ENCODE measurements at places on chromosomes 16 and 17.

DNA sequence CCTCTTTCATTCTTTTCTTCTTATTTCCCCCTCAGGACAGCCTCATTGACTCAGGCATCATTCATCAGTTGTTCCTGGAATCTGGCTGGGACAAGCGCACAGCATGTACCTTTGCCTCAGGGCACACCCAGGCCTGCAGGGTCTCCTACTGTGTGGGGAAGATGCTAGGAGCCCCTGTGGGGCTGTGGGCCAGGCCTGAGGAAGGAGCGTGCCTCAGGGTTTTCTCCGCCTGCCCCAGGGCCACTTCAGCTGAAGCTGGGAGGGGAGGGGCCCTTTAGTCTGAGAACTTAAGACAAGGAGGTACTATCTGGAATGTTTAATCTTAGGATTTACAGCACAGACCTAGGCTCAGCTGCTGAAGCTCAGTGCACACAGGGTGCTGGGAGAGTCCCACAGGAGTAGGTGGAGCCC lies 7.9 kb downstream of the ELMO3 start:
- no peaks in the 10 kb centered on the region for H3K27me3 ChIP-seq
- DNase-seq: no peak
- H3K4me1 ChIP-seq: no peaks in the 10 kb centered on the region
- peaks cover 2% of the 10 kb centered on the region for H3K36me3 ChIP-seq
- no peak overlapping the region for H3K4me3 ChIP-seq

- H3K27ac ChIP-seq: no peak overlapping the region
- H3K27me3 ChIP-seq: no peaks in the 10 kb centered on the region
- DNase-seq: peak; percentile 75
- peaks cover 23% of the 10 kb centered on the region for H3K36me3 ChIP-seq
- H3K4me3 ChIP-seq: no peak overlapping the region
These were observed 15.3 kb downstream of the TBCD start for GRCh38 chr17:82767041-82767754.

DNA sequence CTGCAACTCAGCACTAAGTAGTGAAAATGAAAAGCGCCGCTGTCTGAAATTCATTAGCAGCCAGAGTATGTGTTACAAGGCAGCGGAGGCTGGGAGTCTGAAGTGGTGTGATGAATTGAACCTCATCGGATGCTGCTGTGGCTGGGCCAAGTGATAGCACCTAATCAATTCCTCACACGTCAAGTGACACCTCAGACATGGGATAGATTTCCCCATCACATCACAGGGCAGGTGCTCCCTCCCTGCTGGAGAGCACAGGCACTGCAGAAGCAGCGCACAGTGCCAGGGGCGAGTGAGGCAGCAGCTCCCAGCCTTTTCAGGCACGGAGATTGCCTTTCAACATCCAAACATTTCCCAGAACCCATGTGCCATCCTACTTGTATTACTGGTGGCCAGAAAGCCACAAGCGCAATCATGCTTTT lies 32.2 kb downstream of the DRC3 start:
- no peak overlapping the region for H3K4me3 ChIP-seq
- no peaks in the 10 kb centered on the region for H3K4me1 ChIP-seq
- no peak for DNase-seq

DNA sequence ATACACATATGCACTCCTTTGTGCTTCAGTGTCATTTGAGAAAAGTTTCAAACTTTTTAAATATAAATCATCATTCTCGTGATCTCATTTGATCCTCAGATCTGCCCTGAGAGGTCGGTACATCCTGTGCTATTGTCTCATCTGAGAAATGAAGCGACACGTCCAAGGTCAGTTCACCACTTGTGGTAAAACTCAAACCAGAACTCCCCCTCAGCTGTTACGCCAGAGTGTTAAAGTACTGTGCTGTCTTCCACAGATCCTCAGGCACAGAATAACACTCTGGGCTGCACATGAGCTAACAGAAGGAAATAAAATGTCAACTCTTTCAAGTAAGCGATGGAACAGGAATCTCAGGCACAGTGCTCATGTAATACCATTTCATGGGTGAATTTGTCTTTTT lies 31.4 kb downstream of the ANKFN1 start:
- H3K36me3 ChIP-seq: no peaks in the 10 kb centered on the region
- H3K4me1 ChIP-seq: no peaks in the 10 kb centered on the region
- no peak overlapping the region for H3K4me3 ChIP-seq

DNA sequence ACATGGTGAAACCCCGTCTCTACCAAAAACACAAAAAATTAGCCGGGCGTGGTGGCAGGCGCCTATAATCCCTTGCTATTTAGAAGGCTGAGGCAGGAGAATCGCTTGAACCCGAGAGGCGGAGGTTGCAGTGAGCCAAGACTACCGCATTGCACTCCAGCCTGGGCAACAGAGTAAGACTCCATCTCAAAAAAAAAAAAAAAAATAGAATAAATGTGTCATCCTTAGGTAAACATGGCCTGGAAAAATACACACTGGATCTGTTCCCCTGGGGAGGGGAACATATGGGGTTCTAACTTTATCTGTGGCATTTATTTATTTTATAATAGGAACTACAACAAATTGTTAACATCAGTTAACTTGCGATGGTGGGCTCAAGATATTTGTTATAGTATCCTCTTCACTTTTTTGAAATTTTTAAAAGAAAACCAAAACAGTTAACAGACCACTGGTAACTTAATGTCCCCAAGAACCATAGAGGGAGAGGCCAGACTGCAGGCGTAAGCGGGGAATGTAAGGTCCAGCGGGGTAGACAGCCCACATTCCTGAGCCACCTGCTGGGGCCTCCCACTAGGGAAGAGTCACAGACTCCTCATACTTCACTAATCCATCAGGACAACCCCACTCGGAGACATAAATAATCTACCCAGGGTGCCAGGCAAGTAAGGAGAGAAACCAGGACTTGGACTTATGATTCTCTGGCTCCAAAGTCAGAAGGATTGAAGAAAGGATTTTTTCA lies 12.5 kb upstream of the TXNDC11 start:
- H3K4me1 ChIP-seq: no peaks in the 10 kb centered on the region
- no peak for DNase-seq
- H3K27ac ChIP-seq: peak overlapping the region; percentile 6
- no peaks in the 10 kb centered on the region for H3K27me3 ChIP-seq
- H3K4me3 ChIP-seq: no peak overlapping the region

GRCh38 chr17:82050152-82050760 lies 1.4 kb downstream of the RFNG start:
- DNase-seq: no peak
- H3K4me3 ChIP-seq: peak overlapping the region; percentile 82
- H3K36me3 ChIP-seq: peaks cover 3% of the 10 kb centered on the region
- no peak overlapping the region for H3K27ac ChIP-seq
- H3K27me3 ChIP-seq: no peaks in the 10 kb centered on the region

DNA sequence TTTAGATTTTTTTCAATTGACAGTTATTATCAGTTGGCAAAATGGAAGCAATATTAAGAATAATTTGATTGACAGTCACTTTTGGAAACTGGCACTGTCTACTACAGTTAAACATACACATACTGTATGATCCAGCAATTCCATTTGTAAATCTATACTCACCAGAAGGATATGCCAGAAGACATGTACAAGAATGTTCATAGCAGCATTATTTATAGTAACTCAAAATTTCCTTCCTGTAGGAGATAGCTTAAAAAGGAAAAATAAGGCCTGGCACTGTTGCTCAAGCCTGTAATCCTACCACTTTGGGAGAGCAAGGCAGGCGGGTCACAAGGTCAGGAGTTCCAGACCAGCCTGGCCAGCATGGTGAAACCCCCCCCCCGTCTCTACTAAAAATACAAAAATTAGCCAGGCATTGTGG lies 89.3 kb downstream of the VMP1 start:
- no peak overlapping the region for H3K4me3 ChIP-seq
- H3K4me1 ChIP-seq: peaks cover 43% of the 10 kb centered on the region
- no peak for DNase-seq
- no peak overlapping the region for H3K27ac ChIP-seq
- peaks cover 19% of the 10 kb centered on the region for H3K36me3 ChIP-seq
